Cardiac ventricle fibroblast (primary cell): ENCODE measurements at places on chromosomes 7 and 10. TPM values are rescaled to one million over a fixed set of nuclear protein-coding genes. Genes with fewer than 3 reads are reported as not detected.

The SLC16A12 gene
- total RNA-seq: 0.81 and 1.1 TPM in 2 replicates

The PRKCQ gene
- not detected in 2 replicates for total RNA-seq

The SLC29A3 gene
- total RNA-seq: 3.0 and 4.1 TPM in 2 replicates

The ZP3 gene
- 3.7 and 4.6 TPM in 2 replicates for total RNA-seq

The MGMT gene
- 50.6 and 60.5 TPM in 2 replicates for total RNA-seq
